ENCODE measurements at places on chromosomes 5 and 9.

DNA sequence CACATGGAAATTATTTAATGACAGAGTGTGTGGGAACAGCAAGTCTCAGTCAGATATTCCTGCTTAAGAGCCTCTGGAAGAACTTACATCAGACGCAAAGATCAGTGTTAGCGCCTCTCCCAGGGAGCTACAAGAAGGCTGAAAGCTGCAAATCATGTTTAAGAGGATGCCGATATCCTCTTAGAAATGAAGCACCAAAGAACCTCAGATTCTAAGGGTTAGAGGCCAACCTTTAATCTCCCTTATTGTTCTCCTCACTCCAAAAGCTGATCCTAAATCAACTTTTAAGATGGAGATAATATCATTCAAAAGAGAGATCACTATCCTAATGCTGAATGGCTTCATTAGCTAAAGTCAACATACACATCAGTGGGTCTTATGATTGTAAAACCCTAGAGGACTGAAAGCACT is 160.6 kb downstream of the NFIB start:
- DNase-seq: no peak

DNA sequence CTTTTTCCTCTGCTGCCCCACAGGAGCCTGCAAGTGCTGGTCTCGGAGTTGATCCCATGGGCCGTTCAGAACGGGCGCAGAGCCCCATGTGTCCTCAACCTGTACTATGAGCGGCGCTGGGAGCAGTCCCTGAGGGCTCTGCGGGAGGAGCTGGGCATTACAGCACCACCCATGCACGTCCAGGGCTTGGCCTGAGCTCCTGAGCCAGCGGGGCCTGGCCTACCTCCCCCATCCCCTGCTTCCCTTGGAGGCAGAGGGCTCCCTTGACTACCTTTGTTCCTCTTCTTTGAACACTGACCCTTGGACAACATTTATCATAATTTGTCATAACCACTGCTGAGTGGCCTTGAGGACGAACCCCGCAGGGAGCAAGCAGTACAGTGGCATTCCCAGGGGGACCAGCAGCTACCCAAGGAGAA is 6.9 kb upstream of the SLC27A4 start:
- no peak for DNase-seq

DNA sequence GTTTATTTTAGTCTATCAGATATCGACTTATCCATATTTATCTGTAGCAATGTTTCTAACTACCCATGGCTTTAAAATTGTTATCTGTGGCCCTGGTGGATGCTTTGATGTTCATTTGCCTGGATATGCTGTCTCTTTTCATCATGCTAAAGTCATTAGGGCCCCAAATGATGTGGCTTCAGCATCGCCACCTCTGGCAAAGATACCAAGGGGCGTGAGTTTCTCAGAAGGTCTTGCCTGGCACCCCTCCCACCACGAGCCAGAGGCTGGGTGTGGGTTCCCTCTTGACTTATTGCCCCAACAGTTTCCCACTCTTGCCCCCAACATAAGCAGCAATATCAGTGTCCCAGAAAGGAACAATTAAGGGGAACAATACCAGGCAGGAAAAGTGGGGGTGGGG is 5.4 kb downstream of the ROPN1L start:
- DNase-seq: no peak

- no peak for DNase-seq
Observed at GRCh38 chr9:68581696-68582095, 41.0 kb upstream of the TMEM252 start.

DNA sequence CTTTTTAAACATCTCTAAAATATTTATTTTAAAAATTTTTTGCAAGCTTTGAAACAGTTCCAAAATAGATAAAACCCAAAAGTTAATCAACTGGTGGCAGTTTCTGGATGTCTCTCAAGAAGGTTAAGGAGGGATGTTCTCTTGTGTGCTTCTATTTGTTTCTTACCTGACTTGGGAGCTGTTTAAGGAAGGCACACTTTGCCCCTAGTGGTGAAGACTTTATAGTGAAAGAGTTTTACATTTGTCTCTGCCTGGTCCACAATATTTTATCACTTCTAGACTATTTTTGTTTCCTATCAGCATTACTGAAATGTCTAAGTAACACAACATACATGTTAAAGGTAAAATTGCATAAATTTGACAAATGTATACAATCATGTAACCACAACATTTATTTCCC is 552.8 kb downstream of the SEMA5A start:
- no peak for DNase-seq

GRCh38 chr5:11166923-11167322 is 405.9 kb upstream of the DAP start:
- DNase-seq: no peak

GRCh38 chr9:122191584-122191983 is 31.9 kb downstream of the MORN5 start:
- DNase-seq: no peak

DNA sequence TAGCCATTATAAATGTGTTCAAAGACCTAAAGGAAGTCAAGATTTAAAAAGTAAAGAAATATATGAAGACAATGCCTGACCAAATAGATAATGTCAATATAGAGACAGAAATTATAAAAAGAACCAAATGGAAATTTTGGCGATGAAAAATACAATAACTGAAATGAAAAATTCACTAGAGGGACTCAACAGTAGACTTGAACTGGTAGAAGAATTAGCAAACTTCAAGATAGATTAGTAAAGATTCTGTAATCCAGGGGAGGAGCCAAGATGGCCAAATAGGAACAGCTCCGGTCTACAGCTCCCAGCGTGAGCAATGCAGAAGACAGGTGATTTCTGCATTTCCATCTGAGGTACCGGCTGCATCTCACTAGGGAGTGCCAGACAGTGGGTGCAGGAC is 433.2 kb downstream of the HINT1 start:
- no peak for DNase-seq

- no peak for DNase-seq
Observed at GRCh38 chr9:136748666-136749611, 614 bp upstream of the LCN6 start.

DNA sequence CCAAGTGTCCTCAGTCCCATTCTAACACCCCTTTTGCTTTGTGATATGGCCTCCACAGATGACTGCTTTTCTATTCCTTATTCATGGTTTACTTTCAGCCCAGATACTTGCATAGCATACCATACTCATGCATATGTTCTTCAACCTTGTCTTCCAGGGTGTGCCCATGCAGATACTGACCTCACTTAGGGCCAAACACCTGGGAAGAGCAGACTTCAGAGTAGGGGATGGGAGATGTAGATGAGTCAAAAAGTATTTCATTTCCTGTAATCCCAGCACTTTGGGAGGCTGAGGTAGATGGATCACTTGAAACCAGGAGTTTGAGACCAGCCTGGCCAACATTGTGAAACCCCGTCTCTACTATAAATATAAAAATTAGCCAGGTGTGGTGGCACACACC is 58.3 kb downstream of the NRG2 start:
- DNase-seq: no peak

- no peak for DNase-seq
Observed at GRCh38 chr5:79791843-79792242, 102.2 kb downstream of the CMYA5 start.

- DNase-seq: no peak
Observed at GRCh38 chr5:170190436-170191134, 42.2 kb upstream of the C5orf58 start.

GRCh38 chr5:52863715-52864290 is 76.1 kb downstream of the ITGA1 start:
- DNase-seq: no peak

- no peak for DNase-seq
Observed at GRCh38 chr5:168752012-168752411, 172.8 kb upstream of the PANK3 start.

DNA sequence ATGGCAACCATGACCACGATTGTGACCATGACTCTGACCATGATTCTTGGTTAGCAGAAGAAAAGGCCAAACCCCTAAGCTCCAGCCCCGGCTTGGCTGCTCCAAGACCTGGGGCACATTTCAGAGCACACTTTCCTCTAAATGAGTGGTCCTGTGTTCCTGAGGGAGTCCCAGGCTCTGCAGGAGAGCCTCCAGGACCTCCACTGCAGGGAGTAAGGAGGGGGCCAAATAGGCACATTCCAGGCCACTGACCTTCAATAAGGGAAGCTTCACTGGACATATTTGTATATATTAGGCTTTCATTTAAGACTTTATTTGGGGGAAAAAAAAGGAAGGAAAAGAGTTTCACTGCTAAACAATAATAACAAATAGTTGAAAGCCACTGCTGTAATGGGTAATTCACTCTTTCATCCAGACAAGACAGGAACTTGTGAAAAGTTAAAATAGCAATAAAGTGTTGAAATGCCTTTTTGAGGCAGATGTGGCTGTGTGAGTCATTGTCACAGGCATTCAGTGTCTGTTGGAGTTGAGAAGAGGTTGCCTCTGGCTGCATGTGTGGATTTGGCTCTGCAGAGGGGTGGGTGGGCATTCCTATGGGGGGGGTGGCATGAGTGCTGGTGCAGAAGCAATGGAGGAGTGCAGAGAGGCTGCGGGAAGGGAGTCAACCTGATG is 63.9 kb upstream of the TGFBR1 start:
- no peak for DNase-seq

DNA sequence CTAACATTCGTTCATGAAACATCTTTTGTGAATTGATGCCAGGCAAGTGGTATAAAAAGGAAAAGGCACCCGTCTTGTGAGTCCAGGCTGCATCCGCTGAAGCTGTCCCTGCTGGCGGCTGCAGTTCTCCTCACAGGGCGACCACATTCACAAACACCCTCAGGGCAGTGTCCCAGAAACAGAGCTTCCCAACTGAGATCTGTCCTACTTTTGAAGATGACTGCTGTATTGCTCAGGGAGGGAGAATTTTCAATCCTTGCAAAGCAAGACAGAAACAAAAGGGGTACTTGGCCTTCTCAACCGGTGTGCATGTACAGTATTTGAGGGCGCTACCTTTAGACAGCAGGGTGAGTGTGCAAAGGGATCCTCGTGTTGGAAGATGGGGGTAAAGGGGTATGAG is 316.1 kb downstream of the GADD45G start:
- DNase-seq: no peak

GRCh38 chr9:123069010-123069481 is 35.6 kb downstream of the GPR21 start:
- no peak for DNase-seq

GRCh38 chr9:123561046-123561445 is 205.0 kb downstream of the CRB2 start:
- DNase-seq: no peak

DNA sequence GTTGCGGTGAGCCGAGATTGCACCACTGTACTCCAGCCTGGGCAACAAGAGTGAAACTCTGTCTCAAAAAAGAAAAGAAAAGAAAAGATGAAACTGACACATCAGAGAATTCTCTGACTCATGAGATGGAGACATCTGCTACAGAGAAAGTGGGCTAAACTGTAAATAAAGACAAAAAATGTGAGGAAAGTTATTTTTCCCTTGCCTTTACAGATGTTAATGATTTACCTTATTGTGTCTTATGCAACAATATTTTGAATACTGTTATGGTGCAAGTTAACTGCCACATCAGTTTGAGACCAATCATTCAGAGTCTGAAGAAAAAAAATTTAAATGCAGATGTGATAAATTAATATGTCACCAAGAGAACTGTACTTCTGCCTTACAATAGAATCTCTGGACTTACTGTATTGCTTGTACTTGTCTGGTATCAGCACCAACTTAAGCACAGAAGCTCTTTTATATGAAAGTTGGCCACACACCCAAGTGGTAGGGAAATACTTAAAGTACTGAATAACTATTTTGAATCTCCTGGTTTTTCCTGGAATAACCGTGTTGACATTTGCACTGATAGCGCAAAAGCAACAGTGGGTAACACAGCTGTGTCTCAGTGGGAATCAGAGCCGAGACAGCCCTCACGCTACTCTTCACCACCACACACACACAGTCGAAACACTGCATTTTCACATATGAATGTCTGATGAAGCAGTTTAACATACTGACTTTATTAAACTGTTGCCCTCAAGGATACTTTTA is 169.9 kb downstream of the FANCC start:
- no peak for DNase-seq

DNA sequence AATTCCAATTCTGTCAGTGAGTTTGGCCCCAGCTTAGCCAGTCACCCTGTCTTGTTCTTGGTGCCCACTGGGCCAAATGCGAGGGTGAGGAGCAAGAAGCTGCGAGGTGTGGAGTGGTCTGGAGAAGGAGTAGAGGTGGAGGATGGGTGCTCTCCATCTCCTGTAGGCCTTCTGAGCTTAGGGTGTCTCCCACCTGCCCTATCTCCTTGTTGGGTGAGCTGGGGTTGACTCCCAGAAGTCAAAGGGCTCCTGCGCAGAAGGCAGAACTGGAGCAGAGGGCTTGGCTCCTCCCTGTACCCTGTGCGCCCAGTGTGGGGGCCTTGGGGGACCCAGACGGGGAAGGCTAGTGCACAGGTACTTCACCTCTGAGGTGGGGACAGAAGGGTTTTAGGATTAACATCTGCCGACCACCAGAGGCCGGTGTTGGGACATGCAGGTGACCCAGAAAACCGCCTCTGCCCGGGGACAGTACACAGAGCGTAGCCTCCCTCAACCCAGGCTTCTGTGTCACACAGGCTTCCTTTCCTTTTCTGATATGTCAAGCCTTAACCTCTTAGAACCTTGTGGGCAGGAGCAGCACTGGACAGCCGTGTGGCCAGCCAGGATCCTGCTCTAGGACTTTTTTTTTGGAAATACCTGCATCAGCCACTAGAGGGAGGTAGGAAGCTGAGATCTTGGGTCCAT is 16.9 kb downstream of the IL5 start:
- DNase-seq: peak; percentile 48

DNA sequence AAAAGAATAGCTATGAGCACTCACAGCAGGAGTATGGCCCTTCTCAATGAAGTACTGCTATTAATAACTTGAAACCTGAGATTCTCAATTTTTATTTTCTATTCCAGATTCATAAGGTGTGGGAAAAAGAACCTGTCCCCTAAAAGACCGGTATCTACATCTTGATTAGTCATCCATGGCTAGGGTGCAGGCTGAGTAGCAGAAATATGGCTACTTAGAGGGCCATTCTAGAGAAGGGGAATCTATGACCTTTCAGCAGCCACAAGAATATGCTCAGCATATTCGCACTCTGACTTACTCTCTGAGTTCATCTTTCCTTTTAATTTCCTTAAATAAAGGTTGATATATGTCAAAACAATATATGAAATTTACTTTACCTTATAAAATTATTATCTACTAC is 27.7 kb downstream of the WDR36 start:
- no peak for DNase-seq

- DNase-seq: no peak
Observed at GRCh38 chr9:3511551-3511950, 14.2 kb downstream of the RFX3 start.

DNA sequence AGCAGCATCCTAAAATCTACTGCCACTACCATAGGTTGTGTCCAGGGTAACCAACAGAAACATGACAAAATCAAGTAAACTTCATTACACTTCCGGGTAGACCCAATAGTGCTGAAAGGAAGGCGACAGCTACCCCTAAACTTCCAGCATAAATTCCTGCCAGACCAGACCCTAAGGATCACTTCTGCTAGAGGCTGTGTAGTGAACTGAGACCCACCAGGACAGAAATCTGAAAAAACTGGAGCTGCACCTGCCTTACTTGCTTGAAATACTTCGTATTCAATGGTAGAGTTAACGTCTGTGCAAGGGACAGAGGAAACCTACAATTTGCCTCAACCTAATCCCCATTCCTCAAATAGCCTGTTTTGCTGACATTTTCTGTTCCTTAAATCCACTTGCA is 1.0 kb upstream of the SECISBP2 start:
- DNase-seq: no peak

- DNase-seq: peak; percentile 20
Observed at GRCh38 chr9:109082091-109082620, 37.6 kb downstream of the TMEM245 start.

- no peak for DNase-seq
Observed at GRCh38 chr9:5876711-5877110, 14.0 kb upstream of the MLANA start.
